ENCODE measurements at places on chromosomes 2 and 18. TPM values are rescaled to one million over a fixed set of nuclear protein-coding genes. Genes with fewer than 3 reads are reported as not detected.

Gene ALPP
- total RNA-seq = not detected

DNA sequence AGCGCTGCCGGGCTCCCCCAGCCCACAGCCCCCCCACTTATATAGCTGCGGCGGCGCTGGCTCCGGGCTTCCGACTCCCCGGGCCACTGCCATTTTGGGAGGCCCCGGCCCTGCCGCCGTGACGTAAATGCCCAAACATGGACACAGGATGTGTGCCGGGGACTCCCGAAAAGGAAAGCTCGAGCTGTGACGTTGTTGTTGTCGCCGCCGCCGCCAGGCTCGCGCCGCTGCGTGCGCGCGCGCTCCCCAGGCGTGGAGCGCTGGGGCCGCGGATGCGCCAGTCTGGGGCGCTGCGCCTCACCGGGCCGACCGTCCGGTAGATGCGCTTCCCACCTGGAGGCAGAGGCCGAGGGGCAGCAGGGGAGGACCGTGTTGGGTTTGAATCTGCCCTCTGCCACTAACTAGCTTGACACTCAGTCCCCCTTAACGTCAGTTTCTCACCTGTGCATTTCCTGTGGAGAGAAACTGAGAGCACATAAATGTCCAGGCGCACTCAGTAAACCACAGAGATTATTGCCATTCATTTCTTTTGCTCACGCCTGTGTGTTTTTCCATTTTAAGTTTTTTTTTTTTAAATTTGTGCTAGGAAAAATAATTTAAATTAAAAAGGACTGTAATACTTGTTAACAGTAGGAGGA lies at the start of gene EGR4:
Gene EGR4 (minus strand): TSS at position 15 of the 638 bp plus-strand sequence. CDS start 231 bp downstream, outside the sequence.
- DNase-seq = no peak

GRCh38 chr2:125272651-125273050 lies 1247.6 kb downstream of the CNTNAP5 start:
- no peak for DNase-seq

DNA sequence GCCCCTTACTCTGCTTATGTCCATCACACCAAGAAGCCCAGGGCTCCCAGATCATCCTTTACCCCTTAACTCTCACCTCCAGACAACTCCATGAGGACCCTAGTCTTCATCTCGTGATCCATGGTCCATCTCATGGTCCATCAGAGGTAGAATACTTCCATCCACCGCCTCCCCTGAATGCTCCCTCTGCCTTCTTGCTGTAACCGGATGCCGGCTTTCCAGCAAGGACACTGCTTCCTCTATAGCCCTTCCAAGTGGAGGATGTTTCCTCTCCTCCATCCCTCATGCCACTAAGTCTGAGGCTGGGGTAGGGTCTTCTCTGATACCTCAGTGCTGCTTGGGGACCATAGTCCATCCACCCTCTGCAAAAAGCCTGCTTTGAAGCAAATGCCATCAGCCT lies 118.6 kb upstream of the SIX2 start:
- DNase-seq = no peak

GRCh38 chr2:16151651-16152050 lies 211.3 kb downstream of the MYCN start:
- no peak for DNase-seq

GRCh38 chr2:236177604-236177966 lies 9.4 kb upstream of the GBX2 start:
- DNase-seq = peak; percentile 39

Gene EMILIN1
- total RNA-seq = 18.4 TPM

GRCh38 chr2:1045109-1045508 lies 94.5 kb downstream of the SNTG2 start:
- DNase-seq = no peak

DNA sequence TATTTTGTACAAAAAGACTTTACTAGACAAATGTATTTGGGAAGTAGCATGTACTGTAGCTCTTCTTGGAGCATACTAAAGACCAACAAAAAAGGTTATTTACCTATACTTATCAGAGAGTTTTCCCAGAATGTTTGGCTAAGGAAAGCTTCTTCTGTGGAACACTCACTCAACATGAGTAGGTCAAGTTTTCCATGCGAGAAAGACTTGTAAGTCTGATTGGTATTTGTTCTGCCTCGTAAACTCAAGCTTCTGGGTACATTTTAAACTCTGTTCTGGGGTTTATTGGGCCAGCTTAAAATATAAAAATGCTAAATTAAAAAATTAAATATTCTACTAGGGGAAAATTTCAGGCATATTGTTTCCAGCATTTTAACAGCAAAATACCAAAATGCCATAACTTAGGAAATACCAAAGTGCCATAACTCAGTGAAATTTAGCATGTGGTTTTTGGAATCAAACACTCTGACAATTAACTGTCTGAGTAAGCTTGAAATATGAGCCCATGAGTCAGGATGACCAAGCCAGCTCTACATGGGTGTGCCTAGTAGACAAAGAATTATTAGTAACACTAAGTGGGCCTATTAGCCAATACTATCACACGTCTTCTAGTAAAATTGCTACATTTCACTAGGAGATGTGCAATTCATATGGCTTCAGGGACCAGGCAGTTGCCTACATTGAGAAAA lies 47.3 kb upstream of the SERPINE2 start:
- DNase-seq = no peak

DNA sequence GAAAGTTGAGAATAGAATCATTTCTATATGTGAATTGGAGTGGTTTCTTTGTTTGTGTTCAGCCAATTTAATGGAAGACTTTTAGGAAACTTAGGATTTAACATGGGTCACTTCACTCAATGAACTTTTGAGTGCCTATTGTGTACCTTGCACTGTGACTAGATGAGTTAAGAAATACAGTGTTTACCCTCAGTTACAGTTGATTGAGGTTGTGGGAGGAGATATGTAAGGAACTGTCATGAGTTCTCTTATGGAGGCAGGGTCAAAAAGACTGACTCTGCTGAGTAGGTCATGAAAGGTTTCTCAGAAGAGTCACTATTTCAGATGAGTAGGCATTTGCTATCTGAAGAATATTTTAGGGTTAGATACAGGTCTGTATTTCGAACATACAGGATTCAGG lies 98.6 kb downstream of the RAB3GAP1 start:
- no peak for DNase-seq

DNA sequence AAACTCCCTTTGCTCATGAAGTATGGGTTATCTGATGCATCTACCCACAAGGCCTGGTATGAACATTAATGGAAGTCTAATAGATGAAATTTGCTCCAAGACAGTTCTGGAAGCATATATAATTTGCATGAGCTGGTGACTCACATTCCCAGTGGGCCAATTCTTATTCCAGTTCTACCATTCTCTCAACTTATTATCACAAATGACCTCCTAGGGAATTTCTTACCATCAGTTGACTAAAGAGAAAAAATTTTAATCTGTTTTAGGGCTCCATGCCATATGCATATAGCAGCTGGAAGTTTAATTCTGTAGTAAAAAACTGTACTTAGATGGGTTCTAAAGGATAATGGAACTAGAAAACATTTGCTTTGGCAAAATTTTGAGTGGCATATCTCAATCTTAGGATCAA lies 165.2 kb upstream of the COL3A1 start:
- no peak for DNase-seq

GRCh38 chr18:40296717-40297413 lies 1658.2 kb upstream of the PIK3C3 start:
- DNase-seq = no peak

DNA sequence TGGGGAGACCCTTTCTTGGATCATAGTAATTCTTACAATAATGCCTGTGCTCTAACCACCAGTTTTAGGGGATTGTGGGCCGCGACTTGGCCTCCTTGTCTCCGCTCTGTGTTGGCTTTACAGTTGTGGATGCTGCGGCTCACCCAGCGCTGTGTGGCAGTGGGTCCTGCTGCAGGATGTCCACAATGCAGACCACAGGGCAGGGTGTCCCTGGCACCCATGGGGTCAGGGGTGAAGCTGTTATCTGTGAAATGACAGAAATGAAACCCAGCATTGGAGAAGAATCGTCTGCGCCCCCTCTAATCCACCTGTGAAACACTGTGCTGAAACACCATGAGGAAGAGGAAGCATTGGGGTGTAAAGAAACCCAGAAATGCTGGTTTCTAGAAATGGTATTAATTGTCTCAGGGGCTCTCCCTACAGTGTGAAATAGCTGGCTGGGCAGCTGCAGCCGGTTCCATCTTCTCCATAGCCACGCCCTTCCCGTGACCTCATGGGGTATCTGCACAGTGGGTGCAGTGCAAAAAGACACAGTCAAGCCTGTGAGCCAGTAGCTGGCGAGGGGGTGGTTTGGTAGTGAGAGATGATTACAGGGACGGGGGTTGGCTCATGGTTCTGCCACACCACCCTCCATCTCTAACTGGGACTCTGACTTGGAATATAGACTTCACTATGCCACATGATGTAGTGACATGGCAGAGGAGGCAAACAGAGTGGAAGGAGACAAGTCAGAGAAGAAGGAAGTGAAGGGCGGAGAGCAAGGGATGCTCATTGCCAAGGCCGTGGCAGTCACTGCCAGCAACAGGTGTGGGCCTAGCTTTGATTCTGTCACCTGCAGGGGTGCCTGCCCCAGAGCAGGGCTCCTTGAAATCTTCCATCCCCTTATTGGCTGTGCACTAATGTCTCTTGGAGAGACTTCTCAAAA lies 16.2 kb downstream of the INPP4A start:
- no peak for DNase-seq

Gene HNRNPLL
- 26.3 TPM for total RNA-seq

GRCh38 chr2:70529610-70530009 lies 24.0 kb downstream of the TGFA start:
- DNase-seq = no peak
